ENCODE measurements at places on chromosomes 1 and 21.
A peak's percentile ranks its signal among the peaks of the same experiment; 100 is the strongest.

DNA sequence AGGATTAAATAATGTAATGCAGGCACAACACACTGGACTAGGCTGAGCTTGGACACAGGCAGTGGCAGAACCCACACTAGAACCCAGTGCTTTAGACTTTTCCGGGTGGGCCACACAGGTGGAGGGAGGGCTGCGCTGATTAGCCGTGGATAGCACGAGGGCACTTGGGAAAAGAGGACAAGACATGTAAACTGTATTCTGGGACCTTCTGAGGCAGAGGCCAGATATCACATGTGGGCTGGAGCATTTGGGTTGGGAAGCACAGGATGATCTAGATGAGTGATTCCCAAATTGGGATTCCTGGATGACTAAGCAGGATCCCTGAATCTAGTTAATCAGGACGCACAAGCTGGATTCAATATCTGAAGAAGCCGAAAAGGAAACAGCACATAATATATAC lies 20.3 kb upstream of the A3GALT2 start:
- H3K4me3 ChIP-seq, result no peak overlapping the region
- peaks cover 29% of the 10 kb centered on the region for H3K4me1 ChIP-seq
- H3K27ac ChIP-seq, result no peak overlapping the region
- no peak for DNase-seq
- no peaks in the 10 kb centered on the region for H3K27me3 ChIP-seq

DNA sequence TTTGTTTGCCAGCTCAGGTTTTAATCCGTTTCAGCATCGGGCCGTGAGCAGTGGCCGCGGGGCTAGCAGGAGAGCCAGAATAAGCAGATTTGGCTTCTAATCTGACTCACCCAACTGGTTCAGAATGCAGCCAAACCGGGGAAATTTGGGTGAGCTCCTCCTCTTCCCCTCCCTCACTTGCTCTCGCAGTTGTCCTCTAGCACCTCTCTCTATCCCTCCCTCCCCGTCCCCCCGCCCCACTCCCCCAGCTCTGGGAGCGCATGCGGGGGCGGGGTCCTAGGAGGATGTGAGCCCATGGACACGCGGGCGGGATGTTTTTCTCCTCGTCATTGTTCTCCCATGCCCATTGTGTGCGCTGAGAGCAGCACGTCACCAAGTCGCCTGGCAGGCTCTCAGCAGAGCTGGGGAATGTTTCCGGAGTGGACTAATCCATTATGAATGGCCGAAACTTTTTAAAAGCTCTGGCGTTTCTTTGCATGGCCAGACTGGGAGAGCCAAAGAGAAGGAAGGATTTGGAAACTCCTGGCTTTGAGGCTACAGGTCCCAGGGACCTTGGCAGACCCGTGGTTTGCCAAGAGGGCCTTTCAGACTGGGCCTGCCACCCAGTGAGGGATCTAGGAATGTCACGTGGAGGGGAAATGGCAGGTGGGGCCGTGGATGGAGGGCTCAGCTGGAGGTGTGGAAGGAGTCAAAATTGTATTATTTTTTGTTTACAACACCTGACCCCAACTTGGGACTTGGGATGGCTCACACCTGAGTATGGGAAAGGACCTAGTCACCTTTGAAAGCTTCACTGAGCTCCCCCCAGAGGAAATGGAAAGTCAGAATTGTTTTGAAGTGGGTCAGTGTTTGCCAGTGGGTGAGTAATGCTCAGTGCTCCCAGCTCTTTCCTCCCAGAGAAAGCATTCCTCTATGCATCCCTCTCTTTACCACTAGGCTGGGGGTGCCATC lies 39.2 kb downstream of the CDK18 start:
- H3K4me1 ChIP-seq, result no peaks in the 10 kb centered on the region
- H3K36me3 ChIP-seq, result no peaks in the 10 kb centered on the region
- H3K4me3 ChIP-seq, result no peak overlapping the region
- H3K27ac ChIP-seq, result no peak overlapping the region
- DNase-seq, result no peak
- peaks cover 54% of the 10 kb centered on the region for H3K27me3 ChIP-seq

- peaks cover 13% of the 10 kb centered on the region for H3K4me1 ChIP-seq
- peak overlapping the region; percentile 88 for H3K4me3 ChIP-seq
- DNase-seq, result no peak
- H3K27me3 ChIP-seq, result no peaks in the 10 kb centered on the region
Measured at GRCh38 chr1:10429868-10430215, 391 bp upstream of the CENPS start.

- no peaks in the 10 kb centered on the region for H3K27me3 ChIP-seq
- H3K36me3 ChIP-seq, result no peaks in the 10 kb centered on the region
- H3K4me3 ChIP-seq, result no peak overlapping the region
Measured at GRCh38 chr1:32997381-32997891, 32.8 kb upstream of the RNF19B start.

DNA sequence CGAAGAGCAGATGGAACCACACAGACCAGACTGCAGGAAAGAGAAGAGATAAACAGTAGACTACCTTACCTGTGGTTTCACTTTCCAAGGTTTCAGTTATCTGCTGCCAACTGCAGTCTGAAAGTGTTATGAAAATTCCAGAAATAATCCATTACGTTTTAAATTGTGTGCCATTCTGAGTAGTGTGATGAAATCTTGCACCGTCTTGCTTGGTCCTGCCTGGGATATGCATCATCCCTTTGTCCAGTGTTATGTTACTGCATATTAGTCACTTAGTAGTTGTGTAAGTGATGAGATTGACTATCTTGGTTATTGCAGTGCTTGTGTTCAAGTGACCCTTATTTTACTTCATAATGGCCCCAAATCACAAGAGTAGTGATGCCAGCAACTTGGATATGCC lies 33.9 kb downstream of the DNAJC6 start:
- peaks cover 4% of the 10 kb centered on the region for H3K4me1 ChIP-seq
- H3K27me3 ChIP-seq, result no peaks in the 10 kb centered on the region
- H3K4me3 ChIP-seq, result no peak overlapping the region

GRCh38 chr1:199691540-199691939 lies 336.0 kb upstream of the NR5A2 start:
- H3K27me3 ChIP-seq, result peaks cover 62% of the 10 kb centered on the region
- H3K27ac ChIP-seq, result no peak overlapping the region
- no peak overlapping the region for H3K4me3 ChIP-seq

DNA sequence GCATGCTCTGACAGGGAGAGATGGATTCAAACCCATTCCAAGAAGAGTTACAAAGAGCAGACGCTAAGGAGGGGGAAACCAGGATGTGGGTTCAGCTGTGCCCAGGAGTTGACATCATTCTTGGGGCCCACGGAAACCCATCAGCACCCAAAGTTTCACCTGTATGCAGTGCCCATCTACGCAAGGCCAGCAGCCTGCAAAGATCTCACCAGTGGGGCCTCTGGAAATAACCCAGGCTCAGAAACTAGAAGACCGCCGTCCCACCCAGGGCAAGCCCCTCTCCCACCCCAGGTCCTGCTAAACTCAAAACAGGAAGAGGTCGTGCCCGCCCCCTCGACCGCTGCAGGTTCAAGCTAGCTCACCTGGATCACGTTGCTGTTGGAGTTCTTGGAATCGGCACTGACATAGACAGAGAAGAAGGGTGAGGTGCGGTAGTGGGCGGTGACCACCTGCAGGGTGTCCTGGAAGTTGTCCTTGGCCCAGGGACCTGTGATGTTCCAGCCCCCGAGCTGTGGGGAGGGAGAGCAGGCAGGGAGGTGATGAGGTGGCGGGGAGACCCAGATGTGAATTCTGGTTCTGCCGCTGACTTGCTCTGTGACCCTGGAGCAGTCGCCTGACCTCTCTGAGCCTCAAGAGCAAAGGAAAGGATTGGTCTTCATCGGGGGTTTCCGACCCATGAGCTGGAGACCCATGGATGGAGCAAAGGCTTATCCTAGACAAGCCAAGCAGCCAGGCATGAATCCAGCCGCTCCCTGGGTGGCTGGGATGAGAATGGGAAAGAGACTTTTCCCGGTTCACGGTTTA lies 31.7 kb downstream of the ECE1 start:
- H3K27ac ChIP-seq, result peak overlapping the region; percentile 71
- peak overlapping the region; percentile 44 for H3K4me3 ChIP-seq
- H3K4me1 ChIP-seq, result peaks cover 20% of the 10 kb centered on the region
- DNase-seq, result no peak

GRCh38 chr1:198771563-198772153 lies 132.8 kb downstream of the PTPRC start:
- H3K4me1 ChIP-seq, result peaks cover 2% of the 10 kb centered on the region
- H3K4me3 ChIP-seq, result no peak overlapping the region
- H3K27me3 ChIP-seq, result peaks cover 3% of the 10 kb centered on the region
- no peak overlapping the region for H3K27ac ChIP-seq

DNA sequence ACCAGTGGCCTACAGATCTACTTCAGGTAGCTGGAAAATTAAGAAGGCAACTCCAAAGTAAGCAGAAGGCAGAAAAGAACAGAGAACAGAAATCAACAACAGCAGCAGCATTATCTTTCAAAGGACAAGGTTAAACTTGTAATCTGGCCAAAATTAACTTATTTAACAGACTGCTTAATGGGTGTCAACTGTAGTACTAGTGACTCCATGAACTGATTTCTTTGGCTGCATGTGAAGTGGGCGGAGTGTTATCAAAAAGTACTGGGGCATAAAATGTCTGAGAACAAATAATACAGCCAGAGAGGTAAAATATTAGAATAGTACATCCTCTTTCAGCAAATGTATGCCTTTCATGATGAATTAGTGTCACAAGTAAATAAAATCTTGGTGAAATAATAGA lies 24.6 kb upstream of the NADK start:
- peak overlapping the region; percentile 35 for H3K27ac ChIP-seq
- H3K27me3 ChIP-seq, result no peaks in the 10 kb centered on the region
- H3K4me1 ChIP-seq, result peaks cover 4% of the 10 kb centered on the region

- H3K36me3 ChIP-seq, result peaks cover 4% of the 10 kb centered on the region
- H3K27ac ChIP-seq, result no peak overlapping the region
- peaks cover 38% of the 10 kb centered on the region for H3K27me3 ChIP-seq
- H3K4me1 ChIP-seq, result peaks cover under 1% of the 10 kb centered on the region
- DNase-seq, result no peak
Measured at GRCh38 chr21:42490720-42491119, 5.3 kb downstream of the RSPH1 start.

GRCh38 chr1:27361044-27361402 lies 5.7 kb downstream of the MAP3K6 start:
- H3K27me3 ChIP-seq, result no peaks in the 10 kb centered on the region
- peak overlapping the region; percentile 65 for H3K4me3 ChIP-seq
- DNase-seq, result no peak
- peaks cover 25% of the 10 kb centered on the region for H3K36me3 ChIP-seq

DNA sequence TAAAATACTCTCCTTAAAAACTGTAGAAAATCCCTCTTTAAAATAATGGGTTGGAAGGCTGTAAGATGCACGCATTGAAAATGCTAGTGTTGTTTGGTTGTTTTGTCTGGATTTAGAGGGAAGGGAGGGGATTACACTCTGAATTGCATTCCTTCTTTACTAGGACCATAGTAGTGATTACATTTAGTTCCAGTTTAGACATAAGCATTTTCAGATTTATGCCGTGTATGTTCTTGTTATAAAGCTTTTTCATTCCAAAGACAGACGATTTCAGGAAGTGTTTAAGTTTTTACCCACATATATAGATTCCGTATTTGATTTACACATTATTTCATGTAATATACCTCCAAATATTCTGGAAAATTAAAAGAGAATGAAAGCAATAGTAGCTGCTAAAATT lies 538.4 kb downstream of the PTPRC start:
- no peak overlapping the region for H3K27ac ChIP-seq
- no peak overlapping the region for H3K4me3 ChIP-seq
- no peaks in the 10 kb centered on the region for H3K36me3 ChIP-seq
- DNase-seq, result no peak
- H3K27me3 ChIP-seq, result no peaks in the 10 kb centered on the region
- H3K4me1 ChIP-seq, result peaks cover 23% of the 10 kb centered on the region

DNA sequence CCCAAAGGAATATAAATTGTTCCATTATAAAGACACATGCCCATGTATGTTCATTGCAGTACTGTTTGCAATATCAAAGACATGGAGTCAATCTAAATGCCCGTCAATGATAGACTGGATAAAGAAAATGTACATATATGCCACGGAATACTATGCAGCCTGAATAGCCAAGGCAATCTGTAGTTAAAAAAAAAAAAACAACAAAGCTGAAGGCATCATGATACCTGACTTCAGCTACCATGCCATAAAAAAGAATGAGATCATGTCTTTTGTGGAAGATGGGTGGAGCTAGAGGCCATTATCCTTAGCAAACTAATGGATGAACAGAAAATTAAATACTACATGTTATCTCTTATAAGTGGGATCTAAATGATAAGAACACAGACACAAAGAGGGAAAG lies 36.0 kb downstream of the GPR88 start:
- H3K4me3 ChIP-seq, result no peak overlapping the region
- no peaks in the 10 kb centered on the region for H3K4me1 ChIP-seq
- H3K36me3 ChIP-seq, result no peaks in the 10 kb centered on the region
- no peak overlapping the region for H3K27ac ChIP-seq
- H3K27me3 ChIP-seq, result peaks cover 24% of the 10 kb centered on the region

DNA sequence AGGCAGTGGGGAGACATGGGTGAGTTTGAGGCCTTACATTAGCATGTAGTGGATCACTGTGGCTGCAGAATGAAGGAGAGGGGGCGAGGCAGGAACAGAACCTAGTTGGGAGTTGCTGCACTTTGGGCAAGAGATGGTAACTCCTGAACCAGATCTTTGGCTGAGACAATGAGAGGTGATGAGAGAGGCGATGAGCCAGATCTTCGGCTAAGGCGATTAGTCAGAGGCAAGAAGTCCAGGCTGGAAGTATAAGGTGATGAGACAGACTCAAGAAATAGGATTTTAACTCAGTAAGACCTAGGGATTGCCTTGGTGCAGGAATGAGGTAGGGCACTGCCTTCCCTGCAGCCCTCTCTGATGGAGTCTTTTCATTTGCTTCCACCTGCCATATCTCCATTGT lies 9.1 kb upstream of the ARTN start:
- no peak for DNase-seq
- H3K36me3 ChIP-seq, result peaks cover under 1% of the 10 kb centered on the region
- no peak overlapping the region for H3K27ac ChIP-seq
- H3K4me1 ChIP-seq, result no peaks in the 10 kb centered on the region
- H3K27me3 ChIP-seq, result no peaks in the 10 kb centered on the region
- no peak overlapping the region for H3K4me3 ChIP-seq

GRCh38 chr1:234918961-234919761 lies 209.5 kb downstream of the TOMM20 start:
- H3K27ac ChIP-seq, result no peak overlapping the region
- H3K4me1 ChIP-seq, result peaks cover 14% of the 10 kb centered on the region
- no peaks in the 10 kb centered on the region for H3K36me3 ChIP-seq
- H3K4me3 ChIP-seq, result no peak overlapping the region
- no peaks in the 10 kb centered on the region for H3K27me3 ChIP-seq
